ENCODE measurements at places on chromosomes 6 and 20.

DNA sequence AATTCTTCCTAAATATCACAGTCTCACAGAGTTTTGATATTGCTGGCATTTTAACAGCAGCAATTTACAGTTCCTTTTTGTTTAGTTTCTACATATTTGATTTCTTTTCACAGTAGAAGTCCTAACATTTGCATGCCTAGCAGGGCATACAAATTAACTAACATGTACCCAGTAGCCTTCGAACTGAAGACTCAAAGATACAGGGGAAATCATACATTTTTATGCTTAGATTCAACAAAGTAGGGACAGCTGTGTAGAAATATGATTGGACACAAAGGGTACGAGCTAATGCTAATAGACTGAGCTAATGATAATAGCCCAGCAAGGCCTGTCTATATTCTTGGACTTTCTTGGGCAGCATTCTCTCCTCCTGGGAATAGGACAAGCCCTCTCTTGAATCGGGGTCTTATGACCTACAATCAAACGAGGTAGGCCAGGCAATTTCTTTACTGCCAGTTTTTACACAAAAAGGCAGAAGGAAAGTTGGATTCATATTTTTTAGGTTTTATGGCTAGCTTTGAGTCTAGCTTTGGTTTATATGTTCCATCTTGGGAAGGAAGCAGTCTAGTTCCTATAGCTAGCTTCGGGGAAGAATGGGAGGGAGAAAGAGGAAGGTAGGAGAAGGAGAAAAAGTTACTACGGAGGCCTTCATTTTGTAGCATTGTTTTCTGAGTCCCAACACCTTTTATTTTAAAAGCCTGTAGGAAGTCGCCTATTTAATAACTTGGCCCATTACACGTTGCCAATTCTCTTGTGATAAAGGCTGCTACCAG is 115.8 kb downstream of the HFE start:
- no peak for DNase-seq

DNA sequence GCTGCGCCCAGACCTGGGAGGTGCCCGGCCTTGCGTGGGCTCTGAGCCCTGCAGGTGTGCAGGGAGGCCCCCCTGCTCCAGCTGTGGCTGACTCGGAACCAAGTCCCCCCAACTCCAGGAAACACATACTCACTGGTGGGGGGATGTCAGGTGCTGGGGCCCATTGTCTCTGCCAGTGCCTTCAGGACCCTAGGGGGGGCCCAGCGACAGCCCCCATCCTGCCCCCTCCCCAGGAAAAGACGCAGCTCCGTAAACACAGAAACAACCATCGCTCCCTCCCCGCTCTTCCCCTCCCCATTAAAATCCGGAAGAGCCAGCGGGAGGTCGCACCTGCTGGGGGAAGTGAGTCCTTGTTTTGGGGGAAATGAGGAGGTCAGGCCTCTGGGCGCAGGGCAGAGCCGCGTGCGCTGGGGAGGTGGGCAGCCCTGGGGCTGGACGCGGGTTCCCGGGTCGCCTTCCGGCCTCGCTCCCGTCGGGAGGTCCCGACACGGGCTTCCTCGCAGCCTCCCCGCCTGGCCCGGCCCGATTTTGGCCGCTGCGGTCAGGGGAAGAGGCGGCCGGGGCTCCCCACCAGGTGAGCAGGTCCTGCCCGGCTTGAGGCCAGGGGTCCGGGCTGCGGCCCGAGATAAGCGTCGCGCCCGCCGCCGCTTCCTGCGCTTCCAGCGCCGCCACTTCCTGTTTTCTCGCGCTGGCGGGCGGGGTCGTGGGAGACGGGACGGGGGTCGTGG is 6.2 kb downstream of the C20orf204 start:
- DNase-seq, result no peak

- no peak for DNase-seq
These were observed 231.0 kb upstream of the EYS start for GRCh38 chr6:65938000-65938399.

- DNase-seq, result no peak
These were observed 43.3 kb upstream of the MRPS10 start for GRCh38 chr6:42260972-42261371.

DNA sequence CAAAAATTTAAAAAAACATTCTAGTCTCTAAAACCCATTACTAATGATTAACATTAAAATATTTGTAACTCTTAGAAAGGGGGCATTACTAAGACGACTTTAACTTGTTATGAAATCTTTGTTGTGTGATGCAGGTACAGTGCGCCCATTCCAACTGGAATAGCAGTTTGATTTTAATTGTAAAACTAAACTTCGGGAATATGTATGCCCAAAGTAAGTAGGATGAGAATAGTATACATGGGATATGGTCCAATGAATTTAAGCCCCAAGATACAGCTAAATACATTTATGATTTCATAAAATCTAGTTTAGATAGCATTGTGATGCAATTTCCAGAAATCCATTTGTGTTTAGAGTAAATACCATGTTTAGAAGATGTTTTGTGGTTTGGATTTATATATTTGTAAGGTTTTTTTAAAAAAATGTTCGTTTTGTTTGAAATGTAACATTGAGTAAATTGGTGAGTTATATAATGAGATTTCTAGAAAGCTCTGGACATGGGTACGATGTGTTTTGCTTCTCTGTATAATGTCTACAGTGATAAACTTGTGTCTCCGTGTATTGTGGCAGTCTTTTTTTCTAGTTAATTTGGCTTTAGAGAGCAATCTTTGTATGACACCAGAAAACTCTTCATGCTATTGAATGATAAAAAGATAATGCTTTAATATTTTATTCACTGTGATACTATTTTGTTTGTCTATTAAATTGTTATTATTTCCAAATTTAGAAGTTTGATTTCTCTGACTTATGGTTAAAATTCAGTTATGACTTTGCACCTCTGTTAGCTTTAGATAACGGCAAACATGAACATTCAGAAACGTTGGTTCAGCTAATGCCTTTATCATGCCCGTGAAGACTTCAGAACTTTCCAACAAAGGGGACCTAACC is 54.8 kb downstream of the RNF182 start:
- DNase-seq, result no peak

All from GM18507 (cell line).